ENCODE measurements at places on chromosomes 1 and 21.

DNA sequence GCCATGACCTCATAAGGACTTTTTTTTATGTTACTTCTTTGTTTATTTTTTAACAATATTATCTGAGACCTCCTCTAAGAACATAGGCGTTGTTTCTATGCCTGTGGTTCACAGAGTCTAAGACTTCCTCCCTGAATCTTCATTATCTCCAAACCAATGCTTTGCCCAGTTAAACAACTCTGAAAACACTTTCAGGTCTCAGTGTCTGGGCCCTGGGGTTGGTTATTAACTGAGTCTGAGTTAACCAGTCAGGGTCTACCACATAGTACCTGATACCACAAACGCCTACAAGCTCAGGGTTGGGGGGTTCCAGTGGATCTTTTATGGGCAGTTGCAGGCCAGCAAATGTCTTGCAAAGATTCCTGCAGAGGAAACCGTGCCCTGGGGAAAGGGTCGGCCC lies 138.2 kb downstream of the AJAP1 start:
- no peak for DNase-seq

GRCh38 chr1:3244025-3244926 lies 175.3 kb downstream of the PRDM16 start:
- no peak for DNase-seq

GRCh38 chr1:91349524-91349923 lies 55.1 kb downstream of the HFM1 start:
- DNase-seq = no peak

- DNase-seq = no peak
Observed at GRCh38 chr1:66606362-66607065, 72.6 kb downstream of the SGIP1 start.

- DNase-seq = peak; percentile 66
Observed at GRCh38 chr1:36160949-36161485, 5.1 kb downstream of the MAP7D1 start.

GRCh38 chr1:224929335-224930237 lies at the start of gene DNAH14:
Gene DNAH14 (plus strand): TSS chr1:224929675. CDS start chr1:224952703, 23,028 bp downstream.
- no peak for DNase-seq

DNA sequence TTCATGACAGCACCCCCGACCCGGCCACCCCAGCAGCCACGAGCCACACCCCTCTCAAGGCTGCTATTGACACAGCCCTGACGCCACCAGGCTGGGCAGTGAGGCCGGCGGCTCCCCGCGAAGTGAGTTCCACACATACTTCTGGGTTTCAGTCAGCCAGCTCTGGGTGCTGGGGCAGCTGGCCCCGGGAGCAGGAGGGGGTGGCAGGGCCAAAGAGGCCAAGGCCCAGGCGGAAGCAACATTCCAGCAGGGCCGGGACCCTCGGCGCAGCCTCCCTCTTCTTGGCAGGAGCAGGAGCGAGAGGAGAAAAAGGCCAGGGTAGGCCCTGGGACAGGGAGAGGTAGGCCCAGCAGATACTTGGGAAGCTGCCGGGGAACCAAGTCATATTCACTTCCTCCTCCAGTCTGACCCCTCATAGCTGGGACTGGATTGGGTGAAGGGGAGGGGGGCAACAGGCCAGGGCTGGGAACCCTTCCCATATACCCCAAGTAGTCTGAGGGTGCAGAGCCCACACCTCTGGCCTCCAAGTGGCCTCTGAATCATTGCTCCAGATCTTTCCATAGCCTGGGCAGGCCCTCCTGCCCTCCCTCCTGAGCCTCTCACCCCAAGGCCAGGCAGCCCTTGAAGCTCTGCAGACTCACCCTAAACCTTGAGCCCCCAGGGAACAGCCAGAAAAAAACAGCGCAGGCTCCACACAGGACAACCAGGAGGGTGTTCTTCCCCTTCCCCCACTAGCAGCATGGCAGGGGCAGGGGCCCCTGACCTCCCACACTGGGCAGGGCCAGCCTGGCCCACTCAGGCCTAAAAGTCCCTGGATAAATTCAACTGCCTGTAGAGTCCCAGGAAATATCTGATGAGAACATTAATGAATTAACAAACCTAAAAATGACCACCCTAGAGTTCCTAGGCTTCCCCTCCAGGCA lies 5.7 kb downstream of the HSPG2 start:
- DNase-seq = no peak

DNA sequence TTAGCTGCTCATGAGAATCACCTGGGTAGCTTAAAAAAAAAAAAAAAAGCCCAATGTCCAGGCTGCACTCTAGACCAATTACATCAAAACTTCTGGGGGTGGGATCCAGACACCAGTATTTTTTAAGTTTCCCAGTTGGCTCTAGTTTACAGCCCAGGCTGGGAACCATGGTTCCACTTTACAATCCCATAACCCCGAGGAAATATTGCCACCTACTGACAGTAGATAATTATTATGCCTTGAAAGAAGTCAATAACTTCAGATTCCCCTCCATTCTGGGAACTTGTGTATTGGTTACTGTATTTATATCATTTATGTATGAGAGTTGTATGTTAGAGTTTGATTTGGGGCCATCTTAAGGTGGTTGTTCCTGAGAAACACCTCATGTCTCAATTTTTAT lies 100.2 kb downstream of the SPATA46 start:
- no peak for DNase-seq

GRCh38 chr21:28485301-28486022 lies 507.2 kb downstream of the LTN1 start:
- no peak for DNase-seq

DNA sequence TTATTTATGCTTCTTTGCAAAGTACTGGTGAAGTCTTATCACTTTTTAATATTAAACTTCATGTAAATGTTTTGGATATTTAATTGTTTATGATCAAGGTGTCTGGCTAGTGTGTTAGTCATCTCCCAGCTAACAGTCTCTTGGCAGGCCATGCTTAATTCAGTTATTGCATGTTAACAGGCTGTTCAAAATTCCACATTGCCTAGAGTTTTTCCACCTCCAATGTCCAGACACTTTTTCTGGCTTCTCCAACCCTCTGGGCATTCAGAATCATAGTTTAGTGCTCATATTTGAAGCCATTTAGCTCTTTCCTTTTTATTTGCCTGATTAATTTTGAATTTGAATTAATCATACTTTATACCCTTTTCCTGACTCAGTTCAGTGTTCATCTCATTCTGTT lies 69.2 kb downstream of the OLFML2B start:
- DNase-seq = no peak

- no peak for DNase-seq
Observed at GRCh38 chr1:243796016-243796415, 54.0 kb downstream of the AKT3 start.

DNA sequence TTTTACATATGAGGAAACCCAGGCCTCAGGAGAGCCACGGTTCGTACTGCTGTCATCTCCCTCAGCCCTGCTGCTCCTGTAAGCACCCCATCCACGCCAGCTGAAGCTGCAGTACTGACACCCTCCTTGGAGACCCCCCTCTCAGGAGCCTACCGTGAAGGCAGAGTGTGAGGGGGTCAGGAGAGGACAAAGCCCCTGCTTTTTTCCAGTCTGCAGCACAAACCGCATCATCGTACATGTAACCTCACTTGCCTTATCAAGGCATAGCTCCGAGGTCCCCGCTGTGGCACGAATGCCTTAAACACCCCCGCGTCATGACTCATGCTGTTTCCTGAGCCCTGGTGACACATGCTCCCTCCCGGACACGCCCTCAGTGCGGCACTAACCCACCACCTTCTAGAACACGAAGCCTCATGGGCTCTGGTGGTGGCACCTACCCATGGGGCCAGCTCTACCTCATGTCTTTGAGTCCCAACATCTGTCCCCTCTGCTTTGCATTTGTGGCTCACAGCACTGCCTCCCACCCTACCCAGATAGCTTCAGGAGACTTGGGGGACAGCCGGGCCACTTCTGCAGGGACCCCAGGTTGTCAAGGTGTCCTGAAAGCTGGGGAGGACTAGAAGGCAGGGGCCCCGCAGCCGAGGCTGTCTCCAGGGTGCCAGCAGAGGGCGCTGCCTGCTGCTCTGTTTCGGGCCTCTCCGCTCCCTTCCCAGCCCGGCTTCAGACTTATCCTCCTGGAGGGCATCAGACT lies 4.9 kb downstream of the SH3BGRL3 start:
- peak; percentile 93 for DNase-seq

GRCh38 chr1:168687816-168688215 lies 41.2 kb downstream of the DPT start:
- no peak for DNase-seq

GRCh38 chr1:182257369-182258063 lies 134.1 kb downstream of the GLUL start:
- no peak for DNase-seq

DNA sequence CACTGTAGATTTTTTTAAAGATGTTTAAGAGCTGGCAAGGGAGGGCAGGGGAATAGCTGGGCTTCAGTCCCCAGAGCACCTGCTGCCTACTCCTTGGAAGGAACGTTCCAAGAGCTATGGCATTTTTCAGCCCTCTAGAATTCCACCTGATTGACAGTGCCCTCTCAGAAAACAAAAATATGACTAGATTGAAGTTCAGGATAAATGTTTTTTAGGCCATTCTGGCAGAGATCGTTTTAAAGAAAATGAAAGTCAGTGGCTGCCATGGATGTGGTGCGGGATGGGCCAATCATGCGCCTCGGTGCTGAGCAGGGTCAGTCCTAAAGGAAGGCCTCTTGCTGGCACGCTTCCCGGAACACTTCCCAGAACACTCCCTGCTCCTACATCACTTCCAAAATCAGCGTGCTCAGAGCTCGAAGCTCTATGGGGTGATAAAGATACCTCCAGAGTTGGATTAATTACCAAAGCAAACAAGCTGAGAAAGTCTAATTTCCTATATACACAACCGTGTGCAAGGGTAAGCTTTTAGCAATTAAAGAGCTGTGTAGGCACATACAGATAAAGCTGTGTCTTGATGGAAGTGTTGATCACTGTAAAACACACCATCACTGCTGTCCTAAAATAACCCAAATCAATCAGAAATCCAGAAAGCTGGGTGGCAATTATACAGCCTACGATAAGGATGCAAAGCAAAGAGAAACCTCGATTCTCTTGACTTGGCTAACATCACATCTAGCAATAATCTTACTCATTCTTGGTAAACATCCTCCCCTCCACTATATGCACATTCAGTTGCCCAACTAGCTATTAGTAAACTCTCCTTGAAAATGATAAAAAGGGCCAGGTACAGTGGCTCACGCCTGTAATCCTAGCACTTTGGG lies 34.6 kb downstream of the TGFBR3 start:
- no peak for DNase-seq

GRCh38 chr1:153842006-153842471 lies 66.8 kb downstream of the SLC27A3 start:
- no peak for DNase-seq

DNA sequence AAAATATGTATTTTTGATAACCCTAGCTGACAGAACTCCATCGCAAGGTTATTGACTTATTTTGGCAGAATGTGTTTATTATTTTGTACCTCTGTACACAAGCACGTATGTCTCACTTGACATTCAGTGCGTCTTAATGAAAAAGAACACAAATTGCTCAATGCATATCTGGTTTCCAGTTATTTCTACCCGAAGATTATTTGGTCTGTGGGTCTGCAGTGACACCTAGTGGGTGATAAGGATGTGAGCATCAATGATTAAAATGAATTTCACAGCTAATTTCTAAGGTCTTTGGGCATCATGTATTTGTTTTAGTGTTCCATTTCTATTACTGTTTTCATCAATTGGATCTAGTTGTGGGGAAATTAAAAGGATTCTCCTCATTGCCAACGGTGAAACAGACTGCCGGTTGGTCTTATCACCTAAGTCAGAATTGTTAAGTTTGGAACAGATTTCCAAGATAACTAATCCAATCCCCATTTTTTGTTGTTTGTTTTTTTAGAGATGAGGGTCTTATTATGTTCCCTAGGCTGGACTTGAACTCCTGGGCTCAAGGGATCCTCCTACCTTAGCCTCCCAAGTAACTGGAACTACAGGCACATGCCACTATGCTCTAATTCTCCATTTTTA lies 13.9 kb downstream of the DDX20 start:
- DNase-seq = peak; percentile 53

DNA sequence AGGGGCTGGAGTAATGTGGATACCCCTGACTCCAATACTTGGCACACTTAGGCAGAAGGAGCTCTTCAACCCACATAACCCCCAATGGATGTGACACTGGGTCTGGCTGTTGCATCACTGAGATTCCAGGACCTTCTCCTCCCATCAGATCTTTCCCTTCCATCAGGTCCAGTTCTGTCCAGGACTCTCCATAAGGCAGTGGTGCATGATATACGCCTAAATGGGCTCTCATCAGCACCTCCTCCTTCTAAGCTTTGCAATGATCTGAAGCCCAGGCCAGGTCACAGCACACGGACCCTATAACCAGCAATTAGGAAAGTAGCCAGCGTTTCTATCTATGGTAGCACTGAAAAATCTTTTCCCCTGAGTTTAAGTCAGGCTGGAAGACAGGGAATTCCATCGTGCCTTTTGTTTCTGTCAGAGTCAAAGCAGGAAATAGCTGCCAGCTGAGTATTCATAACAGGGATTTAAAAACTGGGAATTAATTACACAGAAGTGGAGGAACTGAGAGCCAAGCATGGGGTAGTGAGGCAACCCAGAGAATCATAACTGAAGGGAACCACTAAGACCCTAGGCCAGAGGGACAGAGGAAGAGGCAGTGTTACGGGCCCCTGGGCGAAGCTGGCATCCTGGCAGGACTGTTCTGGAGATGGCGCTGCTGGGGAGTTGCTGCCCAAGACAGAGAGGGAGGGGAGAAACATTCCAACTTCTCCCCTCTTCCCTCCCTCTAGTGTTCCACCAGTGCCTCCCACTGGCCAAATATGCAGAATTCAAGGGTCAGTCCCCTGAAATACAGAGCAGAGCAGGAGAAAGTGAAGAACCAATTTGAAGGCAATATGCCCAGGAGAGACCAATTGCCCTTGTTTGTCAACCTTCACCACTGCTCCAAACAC lies 37.5 kb upstream of the HOOK1 start:
- no peak for DNase-seq

DNA sequence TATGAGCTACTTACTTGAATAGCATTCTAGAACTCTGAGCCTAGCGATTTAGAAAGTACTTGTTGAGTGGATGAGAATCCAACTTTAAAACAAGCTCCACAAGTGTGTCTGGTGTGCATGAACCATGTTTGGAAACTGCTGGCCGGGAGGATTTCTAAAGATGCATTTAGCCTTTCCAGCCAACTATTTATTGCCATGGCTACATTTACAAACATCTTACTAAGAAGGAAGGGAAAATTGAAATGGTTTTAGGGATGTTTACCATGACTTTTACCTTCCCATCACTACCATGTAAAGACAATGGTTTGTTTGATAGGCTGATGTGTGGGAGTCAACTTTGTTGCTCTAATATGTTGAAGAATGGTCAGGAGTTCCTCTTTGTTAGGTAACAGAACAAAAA lies 37.7 kb upstream of the ARHGAP29 start:
- no peak for DNase-seq

GRCh38 chr1:81885291-81885690 lies 84.6 kb downstream of the ADGRL2 start:
- no peak for DNase-seq

GRCh38 chr1:50508040-50508586 lies 84.9 kb upstream of the DMRTA2 start:
- DNase-seq = no peak
